ENCODE measurements at places on chromosomes 11 and 22. TPM values are rescaled to one million over a fixed set of nuclear protein-coding genes. Genes with fewer than 3 reads are reported as not detected.
A peak's percentile ranks its signal among the peaks of the same experiment; 100 is the strongest.

The OR4S2 gene
- total RNA-seq: not detected

The CAVIN3 gene
- total RNA-seq: 17.2 TPM

The LARGE2 gene
- not detected for total RNA-seq

The RANBP1 gene
- total RNA-seq: 524 TPM

The ASCL3 gene
- total RNA-seq: not detected

The CABP7 gene
- not detected for total RNA-seq

The SYT13 gene
- total RNA-seq: not detected

The COMMD9 gene
- 39.7 TPM for total RNA-seq

The AGBL2 gene
- 3.2 TPM for total RNA-seq

The DCHS1 gene
- total RNA-seq: 0.24 TPM

The SESN3 gene
- total RNA-seq: 62.0 TPM

The DMC1 gene
- 11.2 TPM for total RNA-seq

The OR2AT4 gene
- total RNA-seq: not detected

DNA sequence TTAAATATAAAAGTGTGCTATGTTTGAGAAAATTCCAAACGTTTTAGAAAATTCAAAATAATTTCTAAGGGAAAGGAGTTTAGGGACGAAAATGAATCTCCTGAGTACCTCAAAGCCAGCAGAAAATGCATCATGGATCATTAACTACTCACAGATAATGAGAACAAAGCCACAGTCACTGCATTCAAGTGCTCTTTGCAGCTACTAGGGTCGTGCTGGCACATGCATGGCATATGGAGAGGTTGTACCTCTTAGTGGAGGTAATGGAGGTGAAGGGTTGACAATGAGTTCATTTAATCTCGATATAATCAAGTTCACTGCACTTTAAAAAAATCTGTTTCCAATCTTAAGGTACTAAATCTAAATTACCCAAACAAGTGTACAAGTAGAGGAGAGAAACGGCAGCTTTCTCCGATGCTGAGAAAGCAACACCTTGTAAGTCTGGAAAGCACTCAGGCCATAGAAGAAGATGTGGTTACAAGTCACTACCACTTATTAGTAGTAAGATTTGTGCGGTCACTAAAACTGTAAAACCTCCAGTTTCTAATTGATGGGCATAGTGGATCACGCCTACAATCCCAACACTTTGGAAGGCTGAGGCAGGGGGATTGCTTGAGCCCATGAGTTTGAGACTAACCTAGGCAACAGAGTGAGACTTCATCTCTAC lies 261.1 kb upstream of the ANO3 start:
- H3K4me3 ChIP-seq: no peak overlapping the region
- no peak for DNase-seq
- no peaks in the 10 kb centered on the region for H3K36me3 ChIP-seq
- no peak overlapping the region for H3K27ac ChIP-seq
- no peaks in the 10 kb centered on the region for H3K27me3 ChIP-seq

- H3K27me3 ChIP-seq: peaks cover 2% of the 10 kb centered on the region
- no peak overlapping the region for H3K27ac ChIP-seq
- H3K4me1 ChIP-seq: no peaks in the 10 kb centered on the region
- H3K36me3 ChIP-seq: no peaks in the 10 kb centered on the region
Observed at GRCh38 chr11:94310191-94310875, 6.0 kb downstream of the IZUMO1R start.

DNA sequence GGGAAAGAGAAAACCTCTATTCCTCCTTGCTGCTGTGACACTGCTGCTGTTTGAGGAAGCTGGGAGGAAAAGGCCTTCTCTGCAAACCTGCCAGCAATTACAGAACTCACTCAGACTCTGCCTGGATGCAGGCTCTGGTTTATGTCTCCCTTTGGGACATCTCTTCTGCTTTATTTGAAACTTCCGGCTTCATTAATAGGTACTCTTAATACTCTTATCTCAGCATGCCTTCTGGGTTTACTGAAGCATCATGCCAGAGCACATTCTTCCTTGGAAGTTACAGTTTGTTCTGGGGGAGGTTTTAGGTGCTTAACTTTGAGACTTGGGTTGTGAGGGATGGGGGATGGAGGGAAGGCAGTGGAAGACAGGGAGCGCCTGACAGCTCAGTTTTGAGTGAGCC lies 79.9 kb downstream of the NAV2 start:
- no peaks in the 10 kb centered on the region for H3K4me1 ChIP-seq
- DNase-seq: no peak
- no peaks in the 10 kb centered on the region for H3K36me3 ChIP-seq
- no peak overlapping the region for H3K4me3 ChIP-seq

DNA sequence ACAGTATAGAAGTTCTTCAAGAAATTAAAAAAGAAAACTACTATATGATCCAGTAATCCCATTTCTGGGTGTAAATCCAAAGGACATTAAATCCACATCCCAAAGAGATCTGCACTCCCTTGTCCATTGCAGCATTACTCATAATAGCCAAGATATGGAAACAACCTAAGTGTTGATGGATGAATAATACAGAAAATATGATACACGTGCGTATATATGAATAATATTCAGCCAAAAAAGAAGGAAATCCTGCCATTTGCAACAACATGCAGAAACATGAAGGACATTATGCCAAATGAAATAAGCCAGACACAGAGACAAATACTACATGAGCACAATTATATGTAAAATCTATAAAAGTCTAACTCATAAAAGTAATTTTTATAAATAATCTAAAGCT lies 306.3 kb upstream of the ANO3 start:
- no peaks in the 10 kb centered on the region for H3K36me3 ChIP-seq
- no peaks in the 10 kb centered on the region for H3K27me3 ChIP-seq
- no peak for DNase-seq

GRCh38 chr22:49218142-49218541 lies 609.5 kb downstream of the BRD1 start:
- DNase-seq: no peak
- H3K27me3 ChIP-seq: peaks cover 6% of the 10 kb centered on the region
- no peak overlapping the region for H3K27ac ChIP-seq
- H3K36me3 ChIP-seq: no peaks in the 10 kb centered on the region

DNA sequence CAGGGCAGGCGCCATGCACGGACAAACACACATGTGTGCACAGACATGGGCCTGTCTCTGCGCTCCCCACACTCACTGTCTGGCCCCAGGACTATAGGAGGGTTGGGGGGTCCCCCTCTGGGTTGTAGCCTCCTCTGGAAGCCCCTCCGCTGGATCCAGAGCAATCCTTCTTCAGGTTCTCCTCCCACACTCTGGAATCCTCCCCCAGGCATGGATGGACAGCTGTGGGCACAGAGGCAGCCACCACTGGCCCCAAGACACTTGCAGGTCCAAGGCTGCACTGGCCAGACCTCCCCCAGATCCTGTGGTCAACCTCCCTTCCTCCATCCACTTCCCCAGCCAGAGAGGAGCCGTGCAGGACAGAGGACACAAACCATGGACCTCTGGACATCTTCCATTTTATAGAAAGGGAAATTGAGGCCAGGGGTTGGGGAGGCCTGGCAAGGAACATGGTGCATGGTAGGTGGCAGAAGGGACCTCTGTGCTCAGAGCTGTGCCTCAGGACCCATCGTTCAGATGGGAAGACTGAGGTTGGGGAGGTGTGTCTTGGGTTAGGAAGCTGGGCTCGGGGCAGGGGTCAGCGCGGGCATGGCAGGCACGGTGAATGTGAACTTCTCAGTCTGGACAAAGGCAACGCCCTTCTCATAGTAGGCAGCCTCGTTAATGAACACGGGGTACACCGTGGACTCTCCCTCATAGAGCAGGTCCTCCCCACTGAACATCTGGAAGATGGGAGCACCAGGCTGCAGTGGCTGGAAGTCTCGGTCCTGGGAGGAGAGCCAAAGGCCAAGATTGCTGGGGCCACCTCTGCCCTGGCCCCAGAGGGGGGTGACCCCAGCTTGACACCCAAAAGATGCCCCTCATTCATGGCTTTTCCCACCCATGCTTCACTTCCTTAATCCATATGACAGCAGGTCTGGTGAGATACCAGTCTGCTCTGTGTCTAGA lies 2.9 kb upstream of the TBX10 start:
- H3K4me1 ChIP-seq: peaks cover 12% of the 10 kb centered on the region
- no peak overlapping the region for H3K4me3 ChIP-seq
- DNase-seq: no peak
- H3K27ac ChIP-seq: no peak overlapping the region

- no peaks in the 10 kb centered on the region for H3K27me3 ChIP-seq
- H3K36me3 ChIP-seq: peaks cover 51% of the 10 kb centered on the region
- H3K27ac ChIP-seq: no peak overlapping the region
- no peak overlapping the region for H3K4me3 ChIP-seq
- no peak for DNase-seq
Observed at GRCh38 chr22:32396746-32397145, 15.3 kb downstream of the RTCB start.

GRCh38 chr11:104163100-104164027 lies 583 bp downstream of the PDGFD start:
- H3K4me1 ChIP-seq: no peaks in the 10 kb centered on the region
- peak overlapping the region; percentile 63 for H3K4me3 ChIP-seq
- H3K27me3 ChIP-seq: peaks cover 25% of the 10 kb centered on the region
- no peaks in the 10 kb centered on the region for H3K36me3 ChIP-seq

- peak overlapping the region; percentile 91 for H3K27ac ChIP-seq
- no peak for DNase-seq
- peaks cover 71% of the 10 kb centered on the region for H3K4me1 ChIP-seq
- no peaks in the 10 kb centered on the region for H3K27me3 ChIP-seq
- H3K4me3 ChIP-seq: no peak overlapping the region
Observed at GRCh38 chr11:3830730-3831129, 10.0 kb downstream of the RHOG start.

GRCh38 chr11:86749376-86749775 lies 51.0 kb upstream of the PRSS23 start:
- no peak for DNase-seq
- no peaks in the 10 kb centered on the region for H3K36me3 ChIP-seq
- no peak overlapping the region for H3K4me3 ChIP-seq
- H3K27me3 ChIP-seq: peaks cover 11% of the 10 kb centered on the region

GRCh38 chr11:96149743-96150555 lies 193.0 kb downstream of the MAML2 start:
- H3K4me1 ChIP-seq: peaks cover 33% of the 10 kb centered on the region
- peaks cover 9% of the 10 kb centered on the region for H3K36me3 ChIP-seq
- no peak overlapping the region for H3K4me3 ChIP-seq
- DNase-seq: no peak
- H3K27me3 ChIP-seq: no peaks in the 10 kb centered on the region

DNA sequence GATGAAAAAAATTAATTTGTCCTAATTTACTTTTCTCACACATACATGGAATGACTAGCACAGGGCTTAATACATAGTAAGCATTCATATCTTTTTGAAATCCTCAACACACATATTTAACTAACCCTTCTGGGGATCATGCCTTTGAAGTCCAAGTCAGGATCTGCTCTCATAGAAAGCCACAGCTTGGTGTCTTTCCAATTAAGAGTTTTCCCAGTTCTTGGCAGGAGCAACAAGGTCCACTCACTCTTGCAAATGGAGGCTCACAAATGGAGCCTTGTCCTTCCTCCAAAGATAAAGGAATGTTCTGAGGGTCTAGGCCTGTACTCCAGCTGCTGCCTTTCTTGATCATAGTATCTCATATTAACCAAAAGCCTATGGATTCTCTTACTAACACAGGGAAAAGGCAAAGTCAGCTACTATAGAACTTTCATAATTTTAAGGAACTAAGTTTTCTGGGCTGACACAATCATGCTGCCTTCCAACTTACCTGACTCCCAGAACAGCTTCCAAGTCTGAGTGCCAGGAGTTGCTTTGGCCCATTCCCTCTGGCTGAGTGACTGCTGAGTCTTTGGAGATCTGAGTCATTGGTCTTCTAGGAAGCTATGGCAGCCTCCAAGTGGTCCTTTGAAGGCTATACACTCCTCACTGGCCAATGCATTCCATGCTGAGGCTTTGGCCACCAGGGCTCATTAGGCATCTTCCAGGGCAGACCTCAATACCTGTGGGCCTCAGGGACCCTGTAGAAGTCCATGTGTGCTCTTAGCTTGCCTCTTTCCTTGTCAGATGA lies 25.8 kb upstream of the NUCB2 start:
- peaks cover 47% of the 10 kb centered on the region for H3K27me3 ChIP-seq
- DNase-seq: no peak
- no peak overlapping the region for H3K27ac ChIP-seq
- H3K4me3 ChIP-seq: no peak overlapping the region
- no peaks in the 10 kb centered on the region for H3K4me1 ChIP-seq

DNA sequence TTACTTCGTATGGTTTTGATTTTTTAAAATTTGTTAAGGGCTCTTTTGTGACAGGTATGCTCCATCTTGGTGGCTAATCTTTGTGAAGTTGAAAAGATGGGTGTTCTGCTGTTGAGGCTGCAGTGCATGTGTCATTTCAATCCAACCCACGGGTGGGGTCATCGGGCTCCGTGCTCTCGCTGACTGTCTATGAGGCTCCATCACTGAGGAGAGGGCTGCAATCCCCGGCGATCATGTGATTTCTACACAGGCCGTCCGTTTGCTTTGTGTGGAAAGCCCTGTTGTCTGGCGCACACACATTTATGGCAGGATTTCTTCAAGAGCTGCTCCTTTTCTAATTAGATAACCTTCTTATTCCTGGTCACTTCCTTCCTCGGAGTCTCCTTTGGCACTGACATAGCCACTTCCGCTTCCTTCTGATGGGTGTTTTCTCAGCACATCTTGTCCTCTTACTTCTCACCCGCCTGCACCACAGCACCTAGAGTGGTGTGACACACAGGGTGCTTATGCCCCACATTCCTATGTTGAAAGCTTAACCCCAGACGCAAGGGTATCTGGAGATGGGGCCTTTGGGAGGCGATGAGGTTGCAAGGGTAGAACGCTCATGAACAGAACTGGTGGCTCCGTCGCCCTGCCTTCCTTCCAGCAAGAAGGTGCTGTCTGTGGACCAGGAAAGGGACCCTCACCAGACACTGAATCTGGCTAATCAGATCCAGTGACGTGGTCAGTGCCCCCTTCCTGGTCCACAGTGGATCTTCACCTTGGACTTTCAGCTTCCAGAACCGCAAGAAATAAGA lies 9.4 kb downstream of the MOB2 start:
- peaks cover 9% of the 10 kb centered on the region for H3K36me3 ChIP-seq
- no peaks in the 10 kb centered on the region for H3K27me3 ChIP-seq
- no peak for DNase-seq
- no peak overlapping the region for H3K4me3 ChIP-seq
- H3K4me1 ChIP-seq: no peaks in the 10 kb centered on the region

- no peak overlapping the region for H3K27ac ChIP-seq
- no peaks in the 10 kb centered on the region for H3K27me3 ChIP-seq
- no peaks in the 10 kb centered on the region for H3K36me3 ChIP-seq
- DNase-seq: no peak
Observed at GRCh38 chr11:34926831-34927132, 10.4 kb downstream of the PDHX start.

DNA sequence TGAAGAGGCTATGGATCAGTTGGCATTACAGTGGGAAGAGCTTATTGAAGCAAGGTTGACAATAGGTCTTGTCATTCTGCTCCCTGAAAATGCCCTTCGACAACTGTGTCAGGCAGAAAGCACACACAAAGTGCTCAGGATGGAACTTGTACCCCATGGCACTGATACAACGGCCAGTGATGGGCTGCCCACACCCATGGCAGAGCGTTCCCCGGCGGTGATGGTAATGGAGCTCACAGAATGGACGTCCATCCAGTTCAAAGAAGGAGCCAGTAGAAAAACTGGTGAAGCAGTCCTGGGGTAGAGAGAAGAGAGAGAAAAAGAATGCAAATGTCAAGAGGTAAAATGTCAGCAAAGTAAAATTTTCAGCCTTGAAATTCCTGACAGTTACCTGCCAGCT lies 19.5 kb upstream of the OR5B21 start:
- no peak overlapping the region for H3K27ac ChIP-seq
- H3K27me3 ChIP-seq: no peaks in the 10 kb centered on the region
- peaks cover 33% of the 10 kb centered on the region for H3K36me3 ChIP-seq

GRCh38 chr11:110077831-110078325 lies 15.3 kb upstream of the ZC3H12C start:
- peaks cover 38% of the 10 kb centered on the region for H3K4me1 ChIP-seq
- H3K27me3 ChIP-seq: peaks cover 8% of the 10 kb centered on the region
- peak overlapping the region; percentile 28 for H3K4me3 ChIP-seq
- H3K27ac ChIP-seq: peak overlapping the region; percentile 75

Measured in activated T-helper 1 cell treated with anti-CD3 and anti-CD28 coated beads, Interleukin-12 subunit alpha, Interleukin-12 subunit beta, Interleukin-2, Interleukin-4 antibody, amounts not matched to agents 30 ng/mL and 10 ng/mL and 1 ng/mL, durations not matched to agents 14 hours and 24 hours and 36 hours (primary cell).